Hippocampal formation (tissue), 2 donors: ENCODE measurements at places on chromosomes 2 and 18.

DNA sequence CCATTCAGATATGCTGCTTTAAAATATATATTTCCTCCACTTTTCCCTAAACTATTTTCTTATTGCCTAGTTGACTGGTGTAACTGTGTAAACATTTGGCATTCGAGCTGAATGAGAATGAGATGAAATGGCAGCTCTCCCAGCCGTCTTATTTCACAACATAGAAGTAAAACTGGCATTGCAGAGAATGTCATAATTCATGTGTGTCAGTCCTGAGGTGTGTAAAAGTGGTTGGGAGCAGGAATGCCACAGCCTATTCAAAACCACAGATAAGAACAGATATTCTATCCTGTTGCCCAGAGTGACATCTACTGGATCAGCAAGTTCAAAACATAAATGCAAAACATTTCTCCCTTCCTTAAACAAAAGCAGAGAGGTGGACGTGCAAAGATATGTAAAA is 565.5 kb upstream of the CHAC2 start:
- no peak for DNase-seq

DNA sequence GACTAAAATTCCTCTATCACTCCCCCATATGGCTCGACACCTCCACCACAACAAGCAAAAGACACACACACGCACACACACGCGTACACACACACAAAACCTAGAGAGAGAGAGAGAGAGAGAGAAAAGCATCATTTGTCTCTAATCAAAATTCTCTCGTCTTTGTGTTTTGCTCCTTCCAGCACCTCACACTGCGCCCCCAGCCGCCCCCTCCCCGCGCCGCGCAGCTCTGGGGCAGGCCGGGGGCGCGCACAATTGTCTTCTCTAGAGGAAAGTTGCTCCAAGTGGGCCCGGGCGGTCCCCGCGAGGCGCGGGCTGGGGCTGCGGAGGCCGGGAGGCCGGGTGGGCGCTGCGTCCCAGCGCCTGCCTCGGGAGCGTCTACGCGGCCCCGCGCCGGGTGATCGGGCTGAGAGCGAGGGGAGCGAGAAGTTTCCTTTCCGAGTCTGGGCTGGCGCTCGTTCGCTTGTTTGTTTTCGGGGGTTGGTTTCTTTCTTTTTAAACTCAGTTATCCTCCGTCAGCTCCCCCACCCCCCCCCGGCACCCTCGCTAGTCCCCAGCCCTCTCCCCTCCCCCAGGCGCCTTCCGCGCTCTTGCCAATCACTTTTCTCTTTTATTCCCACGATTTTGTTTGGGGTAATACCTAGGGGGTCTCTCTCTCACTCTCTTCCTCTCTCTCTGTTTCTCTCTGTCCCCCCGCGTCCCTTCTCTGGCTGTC is 4.1 kb downstream of the ZEB2 start:
- no peak for DNase-seq

DNA sequence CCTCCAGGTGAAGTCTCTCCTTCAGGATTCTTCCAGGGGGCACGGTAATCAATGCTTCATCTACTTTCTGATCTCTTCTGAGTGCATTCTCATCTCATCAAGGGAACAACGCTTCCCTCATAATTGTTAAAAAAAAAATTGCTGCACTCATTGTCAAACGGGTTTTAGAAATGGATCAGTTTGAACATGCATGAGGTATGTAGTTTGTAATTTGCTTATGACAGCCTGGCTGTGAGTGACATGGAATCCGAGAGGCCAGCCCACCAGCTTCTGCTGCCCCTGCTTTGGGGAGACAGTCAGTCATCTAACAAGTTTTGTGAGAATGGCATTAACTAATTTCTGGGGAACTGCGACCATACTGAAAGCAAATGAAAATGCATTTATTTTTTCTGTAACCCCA is 791.9 kb upstream of the SOX11 start:
- DNase-seq, result no peak

- DNase-seq, result no peak
Measured at GRCh38 chr2:10546975-10547391, 98.9 kb upstream of the ODC1 start.

- no peak for DNase-seq
Measured at GRCh38 chr2:223994562-223995162, 37.4 kb downstream of the MRPL44 start.

DNA sequence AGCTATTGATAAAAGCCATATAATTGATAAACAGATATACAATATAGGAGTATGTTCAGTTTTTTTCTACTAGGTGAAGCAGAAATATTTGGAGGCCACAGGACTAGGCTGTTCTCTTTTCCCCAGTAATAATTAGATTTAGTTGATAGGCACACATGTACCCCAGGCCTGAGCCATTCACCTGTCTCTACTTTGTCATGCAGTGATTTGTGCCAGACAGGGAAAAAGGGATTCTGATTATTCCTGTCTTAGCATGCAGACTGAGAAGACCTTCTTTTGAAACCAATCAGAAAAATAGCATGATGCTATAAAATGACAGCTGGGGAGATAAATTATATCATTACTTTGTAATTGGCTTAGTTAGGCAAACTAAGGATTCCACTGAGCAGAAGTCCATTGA is 94.3 kb downstream of the DOCK10 start:
- no peak for DNase-seq

DNA sequence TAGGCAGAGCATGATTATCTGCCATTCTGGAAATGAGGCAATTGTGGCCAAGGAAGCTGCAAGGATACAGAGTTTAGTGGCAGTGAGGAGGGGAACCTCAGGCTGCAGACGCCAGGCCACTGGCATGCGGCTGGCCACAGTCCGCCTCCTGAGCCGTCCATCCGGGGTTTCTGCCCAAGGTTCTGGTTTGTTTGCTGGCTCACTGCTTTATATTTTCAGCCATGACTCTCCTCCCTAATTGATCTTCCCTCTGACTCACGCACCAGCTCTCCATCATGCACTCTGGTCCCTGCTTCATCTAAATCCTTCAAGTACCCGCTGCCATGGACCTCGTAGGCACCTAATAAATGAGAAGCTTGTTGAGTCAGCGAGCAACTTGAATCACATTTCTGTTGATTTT is 107.8 kb upstream of the REV1 start:
- no peak for DNase-seq

DNA sequence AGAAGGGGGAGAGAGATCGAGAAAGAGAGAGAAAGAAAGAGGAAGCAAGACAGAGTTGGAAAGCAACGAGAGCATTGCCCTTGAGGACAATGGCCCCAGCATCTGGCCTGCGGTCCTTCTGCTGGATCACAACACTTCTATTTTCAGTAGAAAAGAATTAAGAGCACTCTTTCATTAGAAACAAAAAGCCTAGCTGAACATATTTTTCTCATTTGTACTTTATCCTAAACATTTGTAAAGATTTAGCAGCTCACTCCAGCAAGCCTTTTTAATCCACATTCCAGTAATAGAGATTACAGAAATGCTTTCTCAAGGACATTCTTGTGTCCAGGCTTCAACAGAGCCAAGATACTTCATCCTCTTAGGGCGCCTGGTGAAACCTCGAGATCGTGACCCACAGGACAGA is 31.6 kb upstream of the AFF3 start:
- no peak for DNase-seq

- no peak for DNase-seq
Measured at GRCh38 chr2:205290299-205290698, 392.0 kb upstream of the NRP2 start.

- no peak for DNase-seq
Measured at GRCh38 chr2:109180786-109181185, 51.8 kb downstream of the SH3RF3 start.

DNA sequence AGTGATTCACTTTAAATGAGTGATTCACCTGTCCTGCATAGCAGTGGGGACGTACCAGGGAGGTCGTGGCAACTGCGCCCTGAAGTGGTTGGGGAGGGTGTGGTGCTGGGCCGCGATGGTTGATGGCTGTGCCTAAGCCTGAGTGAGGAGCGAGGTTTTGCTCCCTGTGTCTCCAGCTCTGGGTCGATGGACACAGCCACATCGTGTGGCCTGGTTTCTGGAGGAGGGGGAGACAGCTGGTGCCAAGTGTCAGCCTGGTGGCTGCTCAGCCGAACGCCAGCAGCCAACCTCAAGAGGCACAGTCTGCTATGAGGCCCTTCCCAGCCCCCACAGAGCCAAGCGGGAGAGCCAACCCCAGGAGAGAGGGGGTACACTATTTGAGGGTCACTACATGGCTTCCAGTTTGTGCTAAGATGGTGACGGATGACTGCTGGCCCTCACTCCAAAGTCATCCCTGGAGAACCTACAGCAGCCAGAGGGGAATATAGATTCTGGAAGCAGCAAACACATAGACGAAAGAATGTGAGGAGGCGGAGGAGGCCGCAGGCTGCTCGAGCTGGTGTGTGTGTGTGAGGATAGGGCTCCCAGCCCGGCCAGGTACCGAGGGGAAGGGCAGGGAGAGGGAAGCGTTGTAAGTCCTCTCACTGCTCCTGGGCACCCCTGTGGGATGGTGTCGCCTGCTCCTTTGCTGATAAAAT is 58.6 kb upstream of the OTOF start:
- DNase-seq, result no peak

DNA sequence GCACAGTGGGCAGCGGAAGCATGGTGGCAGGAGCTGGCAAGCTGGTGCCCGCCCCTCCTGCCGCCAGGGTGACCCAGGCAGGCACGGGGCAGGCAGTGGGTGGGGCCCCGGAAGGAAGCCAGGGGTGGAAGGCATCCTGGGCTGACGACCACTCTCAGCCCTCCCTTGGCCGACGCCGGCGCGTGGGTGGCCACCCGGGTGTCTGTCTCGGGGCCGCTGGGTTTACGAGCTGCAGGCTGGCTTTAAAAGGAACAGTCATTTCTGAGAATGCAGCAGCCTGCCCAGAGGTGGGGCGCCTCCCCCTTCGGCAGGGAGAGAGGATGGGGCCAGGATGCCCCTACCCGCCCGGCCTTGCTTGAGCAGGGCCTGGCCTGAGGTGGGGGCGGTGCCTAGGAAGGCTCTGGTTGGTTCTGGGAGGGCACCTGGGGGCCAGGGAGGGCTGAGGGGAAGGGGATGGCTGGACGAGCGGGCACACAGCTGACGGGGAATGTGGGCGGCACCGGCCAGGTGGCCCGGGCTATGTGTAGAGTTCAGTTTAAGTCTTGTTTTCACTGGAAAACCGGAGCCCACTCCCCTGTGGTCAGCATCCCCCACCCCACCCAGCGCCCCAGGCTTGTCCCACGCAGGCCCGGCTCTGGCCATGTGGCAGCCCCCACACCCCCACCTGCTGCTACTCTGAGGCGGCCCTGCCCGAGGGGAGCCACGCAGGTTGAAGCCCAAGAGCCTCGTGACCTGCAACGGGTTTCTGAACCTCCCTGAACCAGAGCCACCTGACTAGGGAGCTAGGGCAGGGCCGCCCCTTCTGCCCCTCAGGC is 6.3 kb downstream of the BOK start:
- no peak for DNase-seq

DNA sequence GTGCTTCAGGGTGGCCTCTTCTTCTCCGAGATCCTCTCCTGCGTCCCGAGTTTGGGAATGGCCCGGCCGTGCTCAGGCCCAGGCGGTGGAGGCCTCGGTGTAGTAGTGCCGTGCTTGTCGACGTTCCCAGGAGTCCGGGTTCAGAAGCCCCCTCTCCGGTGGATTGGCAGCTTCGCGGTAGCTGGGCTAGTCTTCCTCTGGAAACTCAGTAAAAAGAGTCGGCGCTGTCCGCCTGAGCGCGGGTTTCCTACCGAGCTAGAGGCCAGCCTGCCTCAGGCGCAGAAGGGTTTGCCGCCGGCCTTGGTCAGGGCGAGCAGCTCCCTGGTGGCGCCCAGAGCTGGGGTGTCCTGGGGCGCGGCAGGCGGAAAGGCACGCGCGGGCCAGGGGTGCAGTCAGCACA is 3.2 kb downstream of the RALBP1 start:
- no peak for DNase-seq

- DNase-seq, result no peak
Measured at GRCh38 chr18:6281874-6282273, 132.8 kb downstream of the L3MBTL4 start.

- no peak for DNase-seq
Measured at GRCh38 chr2:205720451-205720902, 38.2 kb downstream of the NRP2 start.

DNA sequence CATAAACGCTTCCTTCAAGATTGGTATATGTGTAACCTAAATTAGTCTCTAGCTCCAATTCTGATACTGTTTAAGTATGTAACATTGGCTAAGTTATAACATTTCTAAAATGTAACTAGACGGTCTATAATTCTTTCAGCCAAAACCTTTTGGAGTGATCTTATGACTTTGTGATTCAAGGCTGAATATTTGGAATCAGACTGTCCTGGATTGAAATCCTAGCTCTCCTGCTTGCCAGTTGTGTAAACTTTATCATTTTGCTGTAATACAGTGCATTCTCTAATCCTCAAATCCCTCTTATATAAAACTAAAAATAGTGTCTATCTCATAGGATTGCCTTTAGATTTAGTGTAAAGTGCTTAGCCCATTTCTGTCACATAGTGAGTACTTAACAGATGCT is 337.2 kb upstream of the KCNJ3 start:
- DNase-seq, result no peak

DNA sequence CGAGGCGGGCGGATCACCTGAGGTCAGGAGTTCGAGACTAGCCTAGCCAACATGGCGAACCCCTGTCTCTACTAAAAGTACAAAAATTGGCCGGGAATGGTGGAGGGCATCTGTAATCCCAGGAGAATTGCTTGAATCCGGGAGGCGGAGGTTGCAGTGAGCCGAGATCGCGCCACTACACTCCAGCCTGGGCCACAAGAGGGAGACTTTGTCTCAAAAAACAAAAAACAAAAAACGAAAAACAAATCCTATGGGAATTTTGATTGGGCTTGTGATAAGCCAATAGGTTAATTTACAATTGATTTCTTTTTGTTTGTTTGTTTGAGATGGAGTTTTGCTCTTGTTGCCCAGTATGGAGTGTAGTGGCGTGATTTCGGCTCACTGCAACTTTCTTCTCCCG is 24.2 kb upstream of the TOGARAM2 start:
- DNase-seq, result no peak

GRCh38 chr2:45980161-45980865 is 316.9 kb upstream of the EPAS1 start:
- no peak for DNase-seq

DNA sequence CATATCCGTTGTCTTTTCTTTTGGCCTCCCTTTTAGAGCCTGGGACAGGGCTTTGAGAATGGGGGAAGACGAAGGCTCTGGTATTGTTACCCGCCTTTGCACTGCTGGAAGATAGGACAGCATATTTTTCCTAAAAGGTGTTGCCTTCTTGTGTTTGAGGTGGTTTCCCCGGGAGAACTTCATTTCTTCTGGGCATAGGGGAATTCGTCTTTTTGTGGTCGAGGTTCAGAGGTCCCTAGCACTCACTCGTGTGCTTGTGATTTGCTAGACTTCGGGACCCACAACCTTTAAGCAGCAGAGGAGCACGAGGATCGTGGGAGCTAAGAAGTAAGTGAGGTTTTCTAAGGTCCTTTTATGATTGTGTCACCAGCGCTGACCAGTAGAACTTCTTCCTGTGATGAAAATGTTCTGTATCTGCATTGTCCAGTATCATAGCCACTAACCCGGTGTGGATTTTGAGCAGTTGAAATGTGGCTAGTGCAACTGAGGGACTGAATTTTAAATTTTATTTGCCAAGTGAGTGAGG is 611 bp downstream of the ZNF512 start:
- DNase-seq, result no peak

GRCh38 chr2:214651451-214651850 is 158.0 kb downstream of the BARD1 start:
- DNase-seq, result no peak
